ENCODE measurements at places on chromosomes 11 and 22.

DNA sequence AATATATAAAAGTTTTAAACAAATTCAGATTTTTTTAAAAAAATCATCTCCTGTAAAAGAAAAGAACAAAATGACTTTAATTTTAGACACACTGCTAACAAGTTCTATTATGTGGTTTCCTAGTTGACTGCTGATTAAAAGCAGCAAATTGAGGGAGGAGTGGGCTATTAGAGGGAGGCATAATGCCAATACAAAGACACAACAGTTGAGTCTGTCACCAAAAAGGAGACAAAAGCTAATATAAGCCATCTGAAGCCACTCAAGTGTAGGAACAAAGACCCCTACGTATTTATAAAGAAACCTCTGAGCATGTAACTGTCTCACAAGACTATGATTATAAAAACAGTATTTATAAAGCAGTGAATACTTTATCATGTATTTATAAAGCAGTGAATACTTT lies 28.6 kb downstream of the TMEM123 start:
- no peak for DNase-seq

- peak; percentile 50 for DNase-seq
These were observed 761 bp upstream of the NXF1 start for GRCh38 chr11:62805961-62806441.

GRCh38 chr22:26174280-26174679 lies 5.0 kb downstream of the SEZ6L start:
- DNase-seq = no peak

GRCh38 chr11:118200497-118200896 lies 24.1 kb upstream of the SCN2B start:
- no peak for DNase-seq

GRCh38 chr11:23480736-23481135 lies 620.5 kb upstream of the CCDC179 start:
- DNase-seq = no peak

GRCh38 chr11:44450295-44450932 lies 115.0 kb upstream of the CD82 start:
- no peak for DNase-seq

- DNase-seq = no peak
These were observed 6.4 kb downstream of the ACRV1 start for GRCh38 chr11:125674210-125674609.

- no peak for DNase-seq
These were observed 35.2 kb downstream of the OR2AG2 start for GRCh38 chr11:6736495-6737121.

GRCh38 chr11:93329936-93330445 lies 551 bp upstream of the DEUP1 start:
- peak; percentile 46 for DNase-seq

DNA sequence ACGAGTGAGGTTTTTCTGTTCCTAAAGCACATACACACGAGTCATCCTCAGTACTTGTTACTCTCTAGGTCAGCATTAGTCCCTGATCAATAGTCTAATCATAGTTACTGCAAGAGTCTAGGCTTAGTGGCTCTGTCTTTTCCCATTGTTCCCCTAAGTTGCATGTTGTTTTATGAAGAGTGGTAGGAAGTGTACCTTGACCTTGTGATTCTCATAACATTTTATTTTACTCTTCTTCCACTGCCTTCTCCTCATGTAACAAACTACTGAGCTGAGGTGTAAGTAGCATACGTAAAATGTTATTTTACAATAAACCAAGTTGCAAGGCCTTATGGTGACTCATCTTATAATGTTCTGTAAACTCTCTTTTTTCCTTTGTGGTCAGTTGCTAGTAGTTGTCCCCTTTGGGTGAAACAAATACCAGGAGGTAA lies 15.0 kb downstream of the METTL15 start:
- no peak for DNase-seq

DNA sequence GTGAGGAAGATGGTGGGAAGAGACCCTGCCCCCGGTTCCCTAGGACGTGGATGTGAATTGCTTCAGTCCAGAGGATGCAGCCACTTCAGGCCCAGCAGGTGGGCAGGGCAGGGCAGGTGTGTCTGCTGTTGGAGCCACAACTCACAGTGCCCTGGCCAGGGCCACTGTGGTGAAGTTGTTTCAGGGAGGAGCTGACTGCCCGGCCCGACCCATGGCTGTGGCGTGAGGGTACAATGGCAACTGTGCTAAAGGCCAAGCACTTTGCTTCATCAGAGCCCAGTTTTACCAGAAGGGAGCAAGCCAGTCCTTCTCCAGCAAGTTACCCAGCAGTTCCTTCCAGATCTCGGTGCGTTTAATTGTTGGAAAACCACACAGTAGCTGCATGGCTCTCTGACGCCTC lies 1174.4 kb downstream of the BRD1 start:
- DNase-seq = no peak

DNA sequence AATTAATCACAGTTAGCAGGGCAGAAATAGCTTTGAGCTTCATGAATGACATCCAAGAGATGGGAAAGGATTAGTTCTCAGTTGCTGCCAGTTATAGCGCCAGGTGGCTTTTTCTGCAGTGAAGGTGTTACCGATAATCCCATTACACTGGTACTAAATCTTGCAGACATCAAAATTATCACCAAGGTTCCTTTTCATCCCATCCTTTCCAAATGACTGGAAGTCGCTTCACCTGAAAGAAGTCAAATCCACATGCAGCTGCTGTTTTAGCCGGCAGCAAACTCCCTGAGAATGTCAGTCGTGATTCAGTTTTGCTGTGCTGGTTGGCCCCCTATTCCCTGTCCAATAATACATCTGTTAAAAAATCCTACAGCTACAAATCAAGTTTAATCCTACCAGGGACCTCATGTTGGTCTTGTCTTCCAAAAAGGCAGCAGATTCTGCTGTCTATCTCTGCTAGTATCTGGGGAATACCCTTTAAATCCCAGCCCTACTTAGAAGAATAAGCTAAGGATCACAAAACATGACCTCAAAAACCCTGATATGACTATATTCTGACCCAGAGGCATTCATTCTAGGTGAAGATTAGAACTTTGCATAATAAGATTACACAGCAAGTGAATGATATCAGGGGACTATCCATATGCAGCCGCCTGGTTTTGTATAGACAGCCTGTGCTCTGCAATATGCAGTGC lies 31.7 kb downstream of the IMMP1L start:
- DNase-seq = no peak

GRCh38 chr11:55714982-55715888 lies 53.2 kb downstream of the OR4C6 start:
- no peak for DNase-seq

Measured in K562 (cell line).